ENCODE measurements at places on chromosomes 6 and 20. TPM values are rescaled to one million over a fixed set of nuclear protein-coding genes. Genes with fewer than 3 reads are reported as not detected.

The DEFB124 gene
- total RNA-seq = not detected

The XKR7 gene
- total RNA-seq = not detected

The SLC24A3 gene
- 0.66 TPM for total RNA-seq

The KIAA0408 gene
- 2.4 TPM for total RNA-seq

The VSTM2L gene
- total RNA-seq = 0.53 TPM

The JPH2 gene
- 0.37 TPM for total RNA-seq

The BTNL2 gene
- total RNA-seq = not detected

The TRIM15 gene
- total RNA-seq = not detected

The PPP1R14C gene
- total RNA-seq = 11.3 TPM

The FABP7 gene
- not detected for total RNA-seq
